Stimulated activated CD4-positive, alpha-beta T cell treated with anti-CD3 and anti-CD28 coated beads, Interleukin-1b, Interleukin-23, amount 100 ng/mL, for 24 hours (primary cell): ENCODE measurements at places on chromosomes 6 and 20.

DNA sequence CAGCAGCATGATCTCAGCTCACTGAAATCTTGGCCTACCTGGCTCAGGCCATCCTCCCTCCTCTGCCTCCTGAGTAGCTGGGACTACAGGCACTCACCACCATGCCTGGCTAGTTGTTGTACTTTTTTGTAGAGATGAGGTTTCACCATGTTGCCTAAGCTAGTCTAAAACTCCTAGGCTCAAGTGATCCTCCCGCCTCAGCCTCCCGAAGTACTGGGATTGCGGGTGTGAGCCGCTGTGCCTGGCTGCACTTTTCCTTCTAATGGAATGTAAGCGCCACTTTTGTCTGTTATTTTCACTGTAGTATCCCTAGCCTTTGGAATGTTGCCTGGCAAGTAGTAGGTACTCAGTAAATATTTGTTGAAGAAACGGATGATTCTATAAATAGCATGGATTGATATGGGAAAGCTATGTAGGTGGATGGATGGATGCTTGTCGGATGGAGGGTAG lies 10.4 kb upstream of the TRIB3 start:
- DNase-seq = no peak

- DNase-seq = no peak
Measured at GRCh38 chr6:119612911-119613381, 263.4 kb upstream of the MAN1A1 start.

DNA sequence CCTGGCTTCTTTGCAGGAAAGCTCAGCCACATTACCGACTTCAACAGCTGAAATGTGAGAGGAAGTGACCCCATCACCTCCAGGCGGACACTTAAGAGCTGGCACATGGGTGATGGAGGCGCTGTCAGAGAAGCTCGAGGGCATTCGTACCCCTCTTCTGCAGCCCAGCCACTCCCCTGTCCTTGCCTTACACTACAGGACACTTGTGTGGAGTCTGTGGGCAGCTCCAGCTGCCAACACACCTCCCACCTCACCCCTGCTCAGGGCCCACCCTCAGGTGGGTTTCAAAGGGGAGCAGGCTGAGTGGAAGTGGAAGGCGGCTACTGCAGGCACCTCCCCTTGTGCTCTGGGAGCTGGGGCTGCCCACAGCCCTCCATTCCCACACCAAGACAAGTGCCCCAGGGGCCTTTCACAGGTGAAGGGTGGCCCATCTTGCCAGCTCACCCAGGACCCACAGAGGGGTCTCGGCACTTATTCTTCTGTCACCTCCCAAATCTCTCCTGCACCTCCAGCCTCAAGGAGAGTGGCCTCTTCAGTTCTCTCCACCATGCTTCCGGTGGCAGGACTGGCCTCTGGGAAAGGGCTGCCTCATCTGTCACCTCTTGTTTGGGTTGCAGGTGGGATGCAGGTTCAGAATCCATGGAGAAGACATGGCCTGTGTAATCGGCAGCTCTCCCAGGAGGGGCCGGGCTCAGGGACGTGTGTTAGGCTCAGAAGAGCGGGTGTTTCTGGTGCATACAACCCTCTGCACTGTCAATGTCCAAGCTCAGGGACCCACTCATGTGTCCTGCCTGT lies 49.8 kb downstream of the IRF4 start:
- DNase-seq = no peak

GRCh38 chr6:162290846-162291465 lies 436.6 kb downstream of the PRKN start:
- no peak for DNase-seq

GRCh38 chr6:66553441-66553840 lies 846.4 kb upstream of the EYS start:
- no peak for DNase-seq
